Skeletal muscle cell (primary cell): ENCODE measurements at places on chromosomes 16 and 17.

DNA sequence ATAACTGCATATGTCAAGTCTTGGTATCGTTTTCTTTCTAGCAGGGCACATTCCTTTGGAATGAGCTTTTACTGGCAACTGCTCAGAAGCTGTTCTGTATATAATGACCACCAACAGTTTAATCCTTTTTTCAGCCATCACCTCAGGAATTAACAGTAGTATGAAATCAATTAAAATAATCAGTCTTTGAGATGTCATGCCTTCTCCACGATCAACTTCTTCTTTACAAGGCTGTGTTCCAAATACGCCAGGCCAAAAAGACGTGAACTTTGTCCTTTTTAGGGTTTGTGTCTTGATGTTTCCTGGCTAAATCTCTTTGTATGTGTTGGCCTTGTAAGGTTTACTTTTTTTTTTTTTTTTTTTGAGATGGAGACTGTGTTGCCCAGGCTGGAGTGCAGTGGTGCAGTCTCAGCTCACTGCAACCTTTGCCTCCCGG lies 54.9 kb downstream of the ABCC1 start:
- peak; percentile 50 for DNase-seq

DNA sequence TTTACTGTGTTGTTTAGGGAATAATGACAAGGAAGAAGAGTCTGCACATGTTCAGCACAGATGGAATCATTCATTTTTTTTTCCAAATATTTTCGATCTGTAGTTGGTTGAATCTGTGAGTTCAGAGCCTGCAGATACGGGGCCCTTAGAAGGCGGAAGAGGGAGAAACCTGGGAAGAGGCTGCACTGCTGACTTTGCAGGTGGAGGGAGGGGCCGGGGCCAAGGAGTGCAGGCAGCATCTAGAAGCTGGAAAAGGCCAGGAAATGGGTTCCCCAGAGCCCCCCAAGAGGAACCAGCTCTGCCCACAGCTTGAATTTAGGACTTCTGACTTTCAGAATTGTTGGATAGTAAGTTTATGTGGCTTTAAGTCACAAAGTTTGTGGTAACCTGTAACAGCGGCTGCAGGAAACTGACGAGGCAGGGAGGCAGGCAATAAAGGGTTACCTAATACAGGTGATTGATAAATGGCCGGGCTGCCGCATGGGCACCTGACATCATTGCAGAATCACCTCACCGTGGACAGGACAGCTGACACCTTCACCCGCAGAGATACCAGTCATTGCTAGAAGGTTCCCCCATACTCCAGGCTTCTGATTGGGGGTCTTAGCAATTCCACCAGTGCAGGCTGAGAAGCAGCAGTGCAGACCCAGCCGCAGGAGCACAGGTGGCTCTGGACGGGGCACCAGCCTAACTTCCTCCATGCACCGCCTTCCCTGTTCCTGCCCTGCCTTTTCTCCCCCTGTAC lies 181.3 kb downstream of the IRF8 start:
- DNase-seq: no peak

DNA sequence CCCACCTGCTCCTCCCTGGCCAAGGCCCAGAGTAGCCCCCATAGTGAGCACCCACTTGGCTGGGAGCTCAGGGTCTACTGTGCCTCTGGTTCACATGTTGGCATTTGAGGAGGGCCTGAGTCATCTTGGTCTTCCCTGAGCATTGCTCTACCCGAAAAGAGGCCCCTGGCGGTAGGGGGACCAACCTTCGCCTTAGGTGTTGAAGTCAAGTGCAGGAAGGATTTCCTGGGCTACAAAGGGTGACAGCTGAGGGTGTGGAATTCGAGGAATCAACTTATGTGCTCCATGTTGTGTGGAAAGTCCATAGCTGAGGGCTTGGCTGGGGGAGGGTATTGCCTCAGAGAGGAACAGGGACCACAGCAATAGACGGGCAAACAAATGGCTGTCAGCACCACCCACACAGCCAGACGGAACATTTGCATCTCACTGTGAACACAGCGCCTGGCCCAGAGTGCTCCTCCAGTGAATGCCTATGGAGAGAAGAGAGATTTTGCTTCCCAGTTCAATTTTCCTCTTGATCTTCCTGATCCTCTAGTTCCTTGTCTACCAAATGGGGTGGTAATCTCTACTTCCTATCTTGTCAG lies 35.6 kb upstream of the NGFR start:
- DNase-seq: no peak

- peak; percentile 76 for DNase-seq
These were observed 39.2 kb upstream of the GSE1 start for GRCh38 chr16:85573696-85574641.

GRCh38 chr17:59371416-59372100 lies 40.1 kb downstream of the YPEL2 start:
- peak; percentile 81 for DNase-seq

DNA sequence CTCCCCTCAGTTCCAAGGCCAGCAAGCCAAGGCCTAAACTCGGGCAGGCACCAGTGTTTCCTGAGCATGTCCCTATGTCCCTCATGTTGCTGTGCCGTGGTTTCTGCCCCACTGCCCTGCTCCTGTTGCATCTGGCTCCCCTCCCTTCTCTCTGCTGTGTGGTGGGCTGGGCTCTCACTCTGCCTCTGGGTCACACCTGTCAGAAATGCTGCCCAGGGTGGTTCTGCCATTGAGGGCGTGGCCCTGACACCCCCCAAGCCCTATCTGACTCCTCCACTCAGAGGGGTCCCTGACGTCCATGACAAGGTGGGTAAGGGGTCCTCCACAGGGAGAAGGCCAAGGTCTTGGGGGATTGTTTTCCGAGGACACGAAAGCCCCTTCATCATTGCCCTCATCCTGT lies 9.2 kb upstream of the ITGA3 start:
- no peak for DNase-seq

DNA sequence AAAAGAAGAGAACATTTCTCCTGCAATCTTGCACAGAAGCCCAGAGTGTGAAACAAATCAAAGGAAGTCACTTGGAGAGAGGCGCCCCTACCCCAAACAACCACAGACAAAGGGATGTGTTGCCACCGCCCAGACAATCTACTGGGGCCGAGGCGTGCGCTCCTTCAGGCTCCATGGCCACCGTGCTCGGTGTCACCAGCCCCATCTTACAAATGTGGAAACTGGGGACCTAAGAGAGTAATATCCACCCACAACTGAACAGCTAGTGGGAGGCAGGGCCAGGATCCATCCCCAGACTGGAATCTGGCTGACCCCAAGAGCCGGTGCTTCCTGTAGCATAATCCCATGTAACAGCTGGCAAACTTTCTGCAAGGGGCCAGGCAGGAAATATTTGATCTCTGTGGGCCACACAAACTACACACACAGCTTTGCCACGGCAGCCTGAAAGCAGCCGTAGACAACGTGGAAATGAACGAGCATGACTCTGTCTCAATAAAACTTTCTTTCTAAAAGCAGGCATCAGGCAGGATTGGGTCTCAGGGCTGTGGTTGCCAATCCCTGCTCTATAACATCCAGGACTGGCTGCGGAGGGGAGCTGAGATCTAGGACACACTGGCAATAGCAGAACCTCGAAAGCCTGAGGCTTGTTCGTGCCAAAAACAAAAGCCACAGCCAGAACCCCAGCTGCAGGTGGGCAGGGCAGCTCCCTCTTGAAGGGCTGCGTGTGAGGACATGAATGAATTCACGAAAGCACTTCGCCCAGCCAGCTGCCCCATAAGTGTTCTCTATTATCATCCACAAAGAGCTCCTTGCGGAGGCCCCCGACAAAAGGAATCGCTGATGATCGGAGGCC lies 26.6 kb upstream of the GINS2 start:
- peak; percentile 28 for DNase-seq

DNA sequence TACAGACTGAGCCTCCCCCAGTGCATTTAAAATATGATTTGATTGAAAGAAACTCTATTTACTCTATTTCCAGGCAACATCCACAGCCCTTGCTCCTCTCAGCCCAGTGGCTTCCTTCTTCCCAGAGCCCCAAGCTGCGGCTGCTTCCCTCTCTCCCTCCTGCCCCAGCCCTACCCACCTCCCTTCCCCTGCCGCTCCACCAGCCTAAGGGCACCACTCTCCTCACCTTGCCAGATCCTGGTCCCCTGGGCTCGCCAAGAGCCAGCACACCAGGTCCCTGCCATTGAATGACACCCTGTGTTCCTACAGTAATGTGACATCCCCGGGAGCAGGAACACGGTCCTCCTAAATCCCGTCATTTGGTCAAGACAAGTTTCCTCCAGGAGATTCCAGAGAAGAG lies 236.0 kb downstream of the RBFOX3 start:
- no peak for DNase-seq

- DNase-seq: no peak
These were observed 7.3 kb upstream of the RCVRN start for GRCh38 chr17:9912121-9913099.

- no peak for DNase-seq
These were observed 36.1 kb downstream of the MIS12 start for GRCh38 chr17:5522476-5522875.

DNA sequence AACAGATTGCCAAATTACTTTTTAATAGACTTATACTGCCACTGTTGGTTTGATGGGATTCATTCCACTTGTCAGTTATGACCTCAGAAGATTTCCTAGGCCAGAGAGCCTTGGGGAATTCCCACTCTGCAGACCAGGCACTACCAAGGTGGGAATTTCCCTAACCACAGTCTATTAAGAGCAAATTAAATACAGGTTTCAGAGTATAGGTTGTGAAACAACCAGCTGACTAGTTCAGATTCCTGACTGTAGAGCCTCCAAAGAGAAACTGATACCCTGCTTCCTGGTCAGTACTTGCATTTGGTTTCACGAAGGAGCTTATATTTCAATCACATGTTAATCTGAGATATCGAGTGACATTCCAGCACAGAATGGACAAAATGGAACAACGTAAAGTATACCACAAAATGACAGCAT lies 186.5 kb downstream of the STX8 start:
- peak; percentile 72 for DNase-seq

DNA sequence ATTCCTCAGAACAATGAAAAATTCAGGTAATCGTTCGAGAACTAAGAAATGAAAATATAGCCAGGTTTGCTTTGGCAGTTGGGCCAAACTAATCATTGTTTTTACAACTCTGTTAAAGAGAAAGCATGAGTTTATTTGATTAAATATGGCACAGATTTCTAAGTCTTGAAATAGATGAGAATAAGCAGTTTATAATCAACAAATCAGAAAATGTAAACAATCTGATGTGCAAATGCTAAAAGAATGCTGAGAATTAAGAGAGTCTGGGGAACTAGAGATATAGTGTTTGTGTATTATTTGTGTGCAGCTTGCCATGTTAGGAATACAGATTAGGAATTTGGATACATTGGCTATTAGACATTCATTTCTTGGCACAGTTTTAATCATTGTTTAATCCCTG lies 212.5 kb downstream of the TANC2 start:
- no peak for DNase-seq

DNA sequence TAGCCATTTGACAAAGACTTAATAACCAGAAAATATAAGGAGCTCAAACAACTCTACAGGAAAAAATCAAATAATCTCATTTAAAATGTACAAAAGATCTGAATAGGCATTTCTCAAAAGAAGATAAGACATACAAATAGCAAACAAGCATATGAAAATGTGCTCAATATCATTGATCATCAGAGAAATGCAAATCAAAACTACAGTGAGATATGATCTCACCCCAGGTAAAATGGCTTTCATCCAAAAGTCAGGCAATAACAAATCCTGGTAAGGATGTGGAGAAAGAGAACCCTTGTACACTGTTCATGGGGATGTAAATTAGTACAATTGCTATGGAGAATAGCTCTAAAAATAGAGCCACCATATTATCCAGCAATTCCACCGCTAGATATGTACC lies 43.1 kb downstream of the HSD17B2 start:
- no peak for DNase-seq

DNA sequence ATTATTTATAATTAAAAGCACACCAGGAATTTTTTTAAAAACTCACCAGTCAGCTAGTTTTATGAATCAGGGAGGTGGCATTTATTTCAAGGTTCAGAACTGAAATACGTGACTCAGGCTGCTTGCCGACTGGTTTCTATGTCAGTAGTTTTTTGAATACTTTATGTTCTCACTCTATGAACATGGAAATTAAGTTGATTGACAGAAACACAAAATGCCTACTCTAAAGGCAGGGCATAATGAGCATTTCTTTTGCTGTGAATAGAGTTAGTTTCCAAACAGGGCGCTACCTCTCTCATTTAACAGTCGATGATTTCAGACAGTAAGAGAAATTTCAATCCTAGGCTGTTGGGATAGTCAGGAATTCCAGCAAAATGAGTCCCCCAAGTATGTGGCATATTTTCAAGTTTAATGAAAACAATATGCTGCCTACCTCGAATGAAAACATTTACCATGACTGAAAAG lies 6.7 kb downstream of the HS3ST3B1 start:
- DNase-seq: no peak

- no peak for DNase-seq
These were observed 74.8 kb upstream of the SMURF2 start for GRCh38 chr17:64736804-64737492.

DNA sequence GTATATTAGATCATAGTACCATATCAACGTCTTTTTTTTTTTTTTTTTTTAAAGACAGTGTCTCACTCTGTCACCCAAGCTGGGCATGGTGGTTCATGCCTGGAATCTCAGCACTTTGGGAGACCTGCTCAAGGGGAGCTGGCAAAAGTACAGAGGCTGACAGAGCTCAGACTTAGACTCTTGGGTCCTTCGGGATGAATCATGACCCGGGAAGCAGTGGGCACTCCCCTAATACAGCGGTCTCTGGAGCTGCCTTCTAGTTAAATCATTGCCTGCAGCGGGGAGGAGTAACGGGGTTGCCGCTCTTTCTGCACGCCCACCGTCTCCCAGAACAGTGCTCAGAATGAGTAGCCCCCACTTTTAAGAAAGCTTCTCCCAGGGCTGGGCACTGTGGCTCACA lies 174.4 kb downstream of the CPPED1 start:
- DNase-seq: no peak

DNA sequence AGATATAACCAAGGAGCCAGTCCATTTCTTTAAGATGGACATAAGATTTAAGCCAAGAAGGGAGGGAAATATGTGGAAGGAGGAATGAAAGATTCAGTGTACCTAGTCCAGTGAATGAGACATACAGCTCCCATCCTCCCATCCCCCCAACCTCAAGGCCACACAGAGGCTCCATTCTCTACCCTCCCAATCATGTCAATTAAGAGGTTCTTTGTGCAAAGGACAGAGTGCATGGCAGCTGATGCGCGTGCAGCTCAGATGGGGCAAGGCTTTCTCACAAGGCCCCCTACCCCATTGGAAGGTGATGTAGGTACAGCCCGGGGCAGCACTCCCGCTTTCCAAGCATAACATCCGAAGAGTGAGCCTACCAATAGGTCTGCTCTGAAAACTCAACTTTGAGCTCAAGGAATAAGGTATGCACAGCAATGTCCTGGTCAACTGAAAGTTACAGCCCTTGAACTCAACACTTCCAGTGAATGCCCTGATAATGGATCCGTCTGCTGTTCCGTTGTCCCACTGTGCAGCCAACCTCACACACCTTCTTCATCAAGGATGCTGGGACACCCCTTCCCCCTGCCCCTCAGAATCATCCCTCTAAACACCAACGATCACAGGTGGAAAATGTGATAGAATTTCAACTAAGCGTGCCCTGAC lies 458.1 kb downstream of the SOX9 start:
- no peak for DNase-seq

- no peak for DNase-seq
These were observed 246.1 kb downstream of the SLC39A11 start for GRCh38 chr17:72846399-72846798.

- no peak for DNase-seq
These were observed 22.1 kb downstream of the C17orf58 start for GRCh38 chr17:67974185-67974584.
